ENCODE measurements at places on chromosomes 6 and 20. TPM values are rescaled to one million over a fixed set of nuclear protein-coding genes. Genes with fewer than 3 reads are reported as not detected.

The HRH3 gene
- polyA plus RNA-seq, result not detected

The ETV7 gene
- polyA plus RNA-seq, result 1.0 TPM

The CST7 gene
- 1.2 TPM for polyA plus RNA-seq

The SAMD5 gene
- polyA plus RNA-seq, result 0.32 TPM

The MLN gene
- not detected for polyA plus RNA-seq

The SENP6 gene
- 29.1 TPM for polyA plus RNA-seq

The CD109 gene
- 3.7 TPM for polyA plus RNA-seq

The TREM1 gene
- 0.22 TPM for polyA plus RNA-seq

The GNMT gene
- 267 TPM for polyA plus RNA-seq

The TRIM31 gene
- polyA plus RNA-seq, result 0.21 TPM

The CD24 gene
- polyA plus RNA-seq, result 5.5 TPM

The WFDC12 gene
- polyA plus RNA-seq, result not detected

The HTR1E gene
- polyA plus RNA-seq, result 0.09 TPM

The PSORS1C1 gene
- 0.28 TPM for polyA plus RNA-seq

The FGD2 gene
- 7.0 TPM for polyA plus RNA-seq

The RBBP8NL gene
- 0.09 TPM for polyA plus RNA-seq

The SLC2A4RG gene
- polyA plus RNA-seq, result 28.3 TPM

The SLC32A1 gene
- polyA plus RNA-seq, result not detected

The GDAP1L1 gene
- 0.10 TPM for polyA plus RNA-seq

The ACTL10 gene
- 0.34 TPM for polyA plus RNA-seq

The MYLK4 gene
- polyA plus RNA-seq, result 0.25 TPM

The ADGRG6 gene
- polyA plus RNA-seq, result 1.9 TPM

The OXT gene
- polyA plus RNA-seq, result 1.9 TPM

The SIRPD gene
- polyA plus RNA-seq, result 0.27 TPM

The ELOVL4 gene
- 0.27 TPM for polyA plus RNA-seq

The PGC gene
- 7.5 TPM for polyA plus RNA-seq

The PXDC1 gene
- 70.9 TPM for polyA plus RNA-seq

The SAPCD1 gene
- not detected for polyA plus RNA-seq

The PNRC1 gene
- polyA plus RNA-seq, result 175 TPM

The PDYN gene
- not detected for polyA plus RNA-seq

The ANKRD66 gene
- not detected for polyA plus RNA-seq

The TM9SF4 gene
- 13.7 TPM for polyA plus RNA-seq

The ADAM33 gene
- 63.0 TPM for polyA plus RNA-seq

The IL17F gene
- not detected for polyA plus RNA-seq

The GLP1R gene
- 2.0 TPM for polyA plus RNA-seq

The GPR6 gene
- polyA plus RNA-seq, result not detected

The NOTCH4 gene
- polyA plus RNA-seq, result 44.5 TPM

The E2F1 gene
- 1.3 TPM for polyA plus RNA-seq

The ADGRB3 gene
- polyA plus RNA-seq, result 0.08 TPM

The RGS17 gene
- polyA plus RNA-seq, result 1.1 TPM

The CCN5 gene
- 20.7 TPM for polyA plus RNA-seq

The GRIK2 gene
- polyA plus RNA-seq, result 0.39 TPM

The MARCKS gene
- polyA plus RNA-seq, result 35.2 TPM

The VGLL2 gene
- 0.21 TPM for polyA plus RNA-seq

Measured in adipose tissue (tissue), 3 donors.